Aorta (tissue), 5 donors: ENCODE measurements at places on chromosomes 11 and 22. TPM values are rescaled to one million over a fixed set of nuclear protein-coding genes. Genes with fewer than 3 reads are reported as not detected.

GRCh38 chr11:23317816-23318215, 457.5 kb upstream of the CCDC179 start:
- no peak for DNase-seq

DNA sequence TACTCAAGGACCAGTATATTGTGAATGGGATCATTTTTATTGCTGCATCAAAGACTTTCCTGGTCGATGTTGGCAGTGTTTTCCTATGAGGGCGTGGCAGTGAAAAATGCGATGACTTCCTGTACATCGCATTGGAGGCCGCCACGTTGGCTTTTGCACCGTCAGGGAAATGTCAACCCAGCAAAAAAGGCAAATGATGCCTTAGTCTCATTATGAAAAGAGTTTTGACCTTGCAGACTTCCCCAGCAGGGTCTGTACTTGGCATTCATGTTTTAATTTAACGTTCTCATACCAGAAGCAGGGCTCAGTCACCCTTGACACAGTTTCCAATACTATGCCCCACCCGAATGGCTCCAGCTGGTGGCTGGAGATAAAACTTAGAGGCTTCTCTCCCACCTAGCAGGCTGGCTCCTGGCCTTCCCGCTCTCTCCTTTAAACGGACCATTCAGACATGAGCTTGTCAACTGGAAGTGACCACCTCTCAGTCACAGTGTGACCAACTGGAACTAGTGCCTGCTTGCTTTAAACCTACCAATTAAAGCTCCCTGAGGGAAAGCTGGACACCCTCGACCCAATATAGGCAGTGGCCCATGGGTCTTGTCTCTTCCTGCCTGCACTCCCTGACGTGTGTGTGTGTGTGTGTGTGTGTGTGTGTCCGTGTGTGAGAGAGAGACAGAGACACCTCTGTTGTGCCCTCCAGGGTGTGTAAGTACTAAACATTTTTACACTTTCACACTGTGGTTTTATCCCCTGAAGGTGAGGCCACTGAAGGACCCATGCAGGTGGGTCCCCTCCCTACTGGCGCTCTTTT, 8.7 kb upstream of the GDPD5 start:
- no peak for DNase-seq

GRCh38 chr11:44176546-44177213, 81.2 kb downstream of the EXT2 start:
- DNase-seq, result no peak

DNA sequence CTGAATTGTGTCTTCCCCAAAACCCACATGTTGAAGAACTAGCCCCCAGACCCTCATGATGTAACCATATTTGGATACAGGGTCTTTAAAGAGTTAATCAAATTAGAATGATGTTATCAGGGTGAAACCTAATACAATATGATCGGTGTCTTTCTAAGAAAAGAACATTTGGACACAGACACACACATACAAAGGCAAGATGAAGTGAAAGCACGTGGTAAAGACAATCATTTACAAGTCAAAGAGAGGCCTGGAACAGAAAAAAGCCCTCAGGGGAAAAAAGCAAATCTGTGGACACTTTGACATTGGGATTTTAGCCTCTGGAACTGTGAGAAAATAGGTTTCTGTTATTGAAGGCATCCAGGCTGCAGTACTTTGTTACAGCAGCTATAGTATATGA, 733.4 kb downstream of the JRKL start:
- DNase-seq, result no peak

- no peak for DNase-seq
Measured at GRCh38 chr11:113308601-113309000, 5.8 kb upstream of the TTC12 start.

GRCh38 chr22:40410731-40411505, 40.5 kb downstream of the SGSM3 start:
- peak; percentile 16 for DNase-seq

GRCh38 chr11:13480198-13480597, 15.6 kb downstream of the PTH start:
- DNase-seq, result no peak

- no peak for DNase-seq
Measured at GRCh38 chr11:117279711-117280376, 11.3 kb upstream of the BACE1-AS start.

- no peak for DNase-seq
Measured at GRCh38 chr11:102419181-102419580, 33.4 kb downstream of the TMEM123 start.

DNA sequence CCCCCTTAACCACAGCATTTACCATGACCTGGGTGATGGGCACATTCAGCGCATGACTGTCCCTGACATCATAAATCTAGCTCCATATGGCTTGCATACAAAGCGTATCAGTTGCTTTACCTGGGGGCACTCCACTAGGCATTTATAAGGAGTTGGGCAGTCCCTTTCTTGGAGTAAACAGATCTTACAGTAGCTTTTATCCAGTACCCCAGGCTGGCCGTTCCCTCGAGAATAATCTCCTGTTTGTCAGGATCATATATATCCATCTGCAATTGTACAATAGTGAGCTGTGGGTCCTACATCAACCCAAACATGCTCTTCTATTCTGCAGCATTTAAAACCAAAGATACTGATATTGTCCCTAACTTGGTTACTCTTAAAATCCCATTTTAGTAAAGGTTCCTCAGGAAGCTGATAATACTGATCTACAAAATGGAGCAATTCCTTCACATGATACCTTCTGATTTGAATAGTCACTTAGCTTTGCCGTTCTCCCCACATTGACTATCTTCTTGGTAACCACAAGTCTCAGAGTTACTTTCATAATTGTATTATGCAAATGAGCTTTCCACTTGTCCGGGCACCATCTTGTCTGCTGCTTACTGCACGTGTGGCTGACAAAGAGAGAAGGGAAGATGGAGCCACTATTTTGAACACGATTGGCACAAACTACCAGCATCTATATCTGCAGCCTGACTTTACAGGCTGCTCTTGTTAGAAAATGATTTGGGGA, 205.0 kb downstream of the CWF19L2 start:
- no peak for DNase-seq

The AIFM3 gene
- 1.0 TPM for total RNA-seq

The LIF gene
- 4.5 TPM for total RNA-seq

The SESN3 gene
- 64.5 TPM for total RNA-seq

The FAM227A gene
- 1.3 TPM for total RNA-seq

The MPZL3 gene
- 2.7 TPM for total RNA-seq

The RIMBP3C gene
- 0.32 TPM for total RNA-seq

The TIGD3 gene
- not detected for total RNA-seq

The PGA5 gene
- 1.0 TPM for total RNA-seq
